ENCODE measurements at places on chromosomes 11 and 22.

DNA sequence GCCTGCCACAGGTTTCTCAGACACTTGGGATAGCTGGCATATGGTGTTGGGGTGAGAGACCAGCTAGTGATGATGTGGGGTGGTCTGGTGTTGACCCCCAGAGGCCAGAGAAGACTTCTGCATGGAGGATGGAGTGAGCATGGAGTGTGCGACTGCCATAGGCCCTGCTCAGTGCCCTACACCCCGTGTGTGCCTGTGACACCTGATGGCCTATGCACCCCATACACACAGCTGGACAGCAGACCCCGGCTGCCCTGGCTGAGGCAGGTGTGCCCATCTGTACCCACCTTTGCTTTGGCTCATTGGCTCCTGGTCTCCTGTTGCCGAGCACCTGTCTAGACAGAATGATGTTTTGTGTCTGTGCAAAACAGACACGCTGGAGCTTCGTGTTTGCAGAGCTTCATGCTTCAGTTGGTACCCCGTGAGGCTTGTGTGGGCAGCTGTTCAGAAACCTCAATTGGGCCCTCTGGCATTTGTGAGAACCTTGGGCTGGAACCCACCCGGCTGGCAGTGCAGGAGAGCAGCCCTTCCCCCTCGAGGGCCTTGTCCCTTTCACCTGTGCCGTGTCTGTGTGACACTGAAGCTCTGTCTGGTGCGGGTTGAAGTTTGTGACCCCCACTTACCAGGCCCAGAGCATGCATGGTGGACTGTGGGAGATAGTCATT lies 27.6 kb downstream of the BCR start:
- DNase-seq: no peak

- no peak for DNase-seq
These were observed 720.6 kb upstream of the ANO5 start for GRCh38 chr11:21472261-21472660.

DNA sequence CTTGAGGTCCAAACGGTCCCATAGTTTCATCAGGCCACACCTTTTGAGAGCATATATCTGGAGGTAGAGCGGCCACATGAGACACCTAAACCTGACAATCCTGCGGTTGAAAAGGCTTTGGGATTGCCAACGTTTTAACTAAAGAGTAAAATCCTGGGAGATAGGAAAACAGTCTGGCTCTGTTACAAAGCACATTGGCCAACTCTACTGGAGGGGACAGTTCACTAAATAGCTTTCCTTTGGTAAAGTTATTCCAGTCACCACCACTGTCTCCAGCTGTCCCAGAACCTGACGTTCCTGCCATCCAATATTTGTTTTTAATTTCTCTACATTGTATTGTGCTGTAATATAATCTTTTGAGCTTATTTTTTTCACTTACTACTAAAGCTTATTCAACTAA lies 22.0 kb downstream of the ABTB2 start:
- DNase-seq: no peak

DNA sequence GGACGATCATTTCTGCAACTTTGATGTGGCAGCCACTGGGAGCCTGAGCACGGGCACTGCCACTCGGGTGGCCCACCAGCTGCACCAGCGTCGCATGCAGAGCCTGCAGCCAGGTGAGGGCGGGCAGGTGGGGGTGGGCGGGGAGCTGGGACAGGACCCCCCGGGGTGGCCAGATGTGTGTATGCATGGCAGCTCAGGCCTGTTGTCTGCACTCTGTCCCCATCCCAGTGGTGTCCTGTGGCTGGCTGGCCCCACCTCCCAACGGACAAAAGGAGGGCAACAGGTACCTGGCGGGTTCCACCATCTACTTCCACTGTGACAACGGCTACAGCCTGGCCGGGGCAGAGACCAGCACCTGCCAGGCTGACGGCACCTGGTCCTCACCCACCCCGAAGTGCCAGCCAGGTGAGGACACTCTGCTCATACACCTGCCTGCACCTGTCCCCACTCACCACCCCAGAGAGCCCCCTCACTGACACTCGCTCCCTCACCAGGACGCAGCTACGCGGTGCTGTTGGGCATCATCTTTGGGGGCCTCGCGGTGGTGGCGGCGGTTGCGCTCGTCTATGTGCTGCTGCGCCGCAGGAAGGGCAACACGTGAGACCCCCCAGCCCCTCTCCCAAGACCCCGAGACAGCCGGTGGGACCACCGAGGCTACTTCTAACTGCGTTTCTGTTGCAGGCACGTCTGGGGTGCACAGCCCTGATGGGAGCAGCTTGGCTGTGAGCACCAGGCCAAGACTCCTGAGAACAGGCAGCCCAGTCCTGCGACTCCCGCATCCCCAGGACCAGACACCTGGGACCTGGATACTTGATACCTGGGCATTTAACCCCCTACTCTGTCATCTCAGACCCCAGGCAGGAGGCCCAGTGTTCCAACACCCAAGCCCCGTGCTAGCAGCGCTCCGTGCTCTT lies 6.7 kb downstream of the SUSD2 start:
- no peak for DNase-seq

DNA sequence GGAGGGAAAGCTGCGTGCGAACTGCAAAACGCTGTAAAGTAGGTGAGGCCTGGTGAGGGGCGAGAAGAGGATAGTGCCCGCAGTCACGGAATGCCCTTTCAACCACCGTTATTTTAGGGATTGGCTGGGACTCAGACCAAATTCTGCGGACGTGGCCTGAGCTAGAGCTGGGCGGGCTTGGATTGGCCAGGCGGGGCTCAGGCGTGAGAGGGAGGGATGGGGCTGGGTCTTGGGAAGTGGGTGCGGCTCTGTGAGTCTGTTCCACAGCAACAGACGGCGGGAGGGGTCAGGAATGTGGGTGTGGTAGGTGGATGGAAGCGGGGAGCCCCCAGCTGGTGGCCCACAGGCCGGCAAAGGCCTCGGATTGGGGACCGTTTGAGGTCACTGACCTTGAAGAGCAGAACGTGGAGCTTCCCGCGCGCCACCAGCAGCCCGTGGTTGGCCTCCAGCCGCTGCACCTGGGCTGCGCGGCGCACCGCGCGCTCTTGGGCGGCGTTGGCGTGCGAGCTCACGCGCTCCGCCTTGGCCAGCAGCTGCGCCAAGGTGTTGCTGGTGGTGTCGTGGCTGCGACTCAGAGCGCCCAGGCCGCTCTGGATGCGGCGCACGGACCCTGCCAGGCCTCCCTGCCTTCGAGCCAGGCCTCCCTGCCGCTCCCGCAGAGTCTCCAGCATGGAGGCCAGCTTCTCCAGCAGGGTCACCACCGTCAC lies 444 bp downstream of the CAVIN3 start:
- DNase-seq: peak; percentile 92

- no peak for DNase-seq
These were observed 35.2 kb downstream of the FAT3 start for GRCh38 chr11:92259861-92260260.

GRCh38 chr11:32538804-32539203 lies 44.8 kb upstream of the EIF3M start:
- DNase-seq: no peak

GRCh38 chr22:25069758-25070481 lies 117.4 kb downstream of the KIAA1671 start:
- no peak for DNase-seq

DNA sequence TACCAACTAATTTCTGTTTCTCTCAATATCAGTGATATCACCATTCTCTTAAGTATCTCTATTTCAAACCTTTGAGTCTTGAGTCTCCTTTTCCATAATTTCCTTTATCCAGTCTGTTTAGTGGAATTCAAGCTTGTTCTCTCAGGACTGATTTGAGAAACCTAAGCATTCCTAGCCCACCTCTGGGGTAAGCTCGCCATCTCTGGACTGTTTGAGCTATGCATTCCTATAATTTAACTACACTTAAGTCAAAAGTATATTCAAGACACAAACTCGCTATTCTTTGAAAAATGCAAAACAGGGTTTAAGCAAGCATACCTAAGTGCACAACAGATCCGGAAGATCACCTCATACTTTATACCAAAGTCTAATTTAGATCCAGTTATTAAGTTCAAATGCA lies 2.1 kb upstream of the DLAT start:
- DNase-seq: no peak

- DNase-seq: no peak
These were observed 13.9 kb downstream of the FZD4 start for GRCh38 chr11:86941077-86941870.

DNA sequence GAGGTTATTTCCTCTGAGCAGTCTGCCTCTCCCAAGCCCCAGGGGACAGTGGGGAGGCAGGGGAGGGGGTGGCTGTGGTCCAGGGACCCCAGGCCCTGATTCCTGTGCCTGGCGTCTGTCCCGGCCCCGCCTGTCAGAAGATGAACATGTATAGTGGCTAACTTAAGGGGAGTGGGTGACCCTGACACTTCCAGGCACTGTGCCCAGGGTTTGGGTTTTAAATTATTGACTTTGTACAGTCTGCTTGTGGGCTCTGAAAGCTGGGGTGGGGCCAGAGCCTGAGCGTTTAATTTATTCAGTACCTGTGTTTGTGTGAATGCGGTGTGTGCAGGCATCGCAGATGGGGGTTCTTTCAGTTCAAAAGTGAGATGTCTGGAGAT lies 3.1 kb downstream of the PIM3 start:
- DNase-seq: no peak

DNA sequence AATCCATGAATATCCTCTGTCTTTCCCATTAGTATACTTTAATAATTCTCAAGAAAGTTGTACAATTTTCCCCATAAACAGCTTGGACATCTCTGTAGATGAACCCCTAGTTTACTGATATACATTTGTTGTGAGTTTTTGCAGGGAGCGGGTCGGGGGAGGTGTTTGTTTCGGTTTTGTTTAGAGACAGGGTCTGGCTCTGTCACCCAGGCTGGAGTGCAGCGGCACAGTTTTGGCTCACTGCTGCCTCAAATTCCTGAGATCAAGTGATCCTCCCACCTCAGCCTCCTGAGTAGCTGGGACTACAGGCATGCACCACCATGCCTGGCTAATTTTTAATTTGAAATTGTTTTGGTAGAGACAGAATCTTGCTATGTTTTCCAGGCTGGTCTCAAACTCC lies 57.6 kb downstream of the IGLL5 start:
- DNase-seq: no peak

GRCh38 chr11:126495281-126496220 lies 140.1 kb downstream of the ST3GAL4 start:
- no peak for DNase-seq

DNA sequence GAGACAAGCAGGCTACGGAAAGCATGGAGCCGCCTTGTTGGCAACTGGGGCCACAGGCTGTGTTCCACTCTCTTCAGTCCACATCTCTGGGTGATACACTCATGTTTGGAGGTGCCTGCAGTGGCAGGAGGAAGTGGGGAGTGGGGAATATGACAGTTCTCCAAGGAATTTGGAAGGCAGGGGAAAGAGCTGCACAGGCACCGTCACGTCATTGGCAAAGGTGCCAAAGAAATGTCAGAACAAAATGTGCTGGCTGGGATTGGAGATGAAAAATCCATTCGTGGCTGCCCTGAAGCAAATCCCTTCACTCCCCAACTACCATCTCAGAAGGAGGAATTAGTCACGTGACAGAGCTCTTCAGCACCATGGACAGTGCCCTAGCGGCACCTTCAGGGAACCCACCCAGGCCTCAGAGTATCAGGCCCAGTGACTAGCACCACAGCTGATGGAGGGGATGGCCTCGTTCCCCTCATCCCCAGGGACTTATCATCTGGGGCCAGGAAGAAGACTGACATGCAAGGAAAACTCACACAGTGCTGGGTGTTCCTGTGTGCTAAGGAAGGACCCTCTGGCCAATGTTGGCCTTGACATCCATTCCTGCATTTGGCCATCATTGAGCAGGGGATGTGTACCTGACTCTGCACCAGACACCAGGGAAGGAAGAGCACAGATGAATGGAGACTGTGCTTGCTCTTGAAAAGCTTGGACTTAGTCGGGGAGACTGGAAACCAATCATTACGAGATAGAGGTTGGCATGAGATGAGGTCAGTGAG lies 48.5 kb upstream of the PRDM11 start:
- no peak for DNase-seq

DNA sequence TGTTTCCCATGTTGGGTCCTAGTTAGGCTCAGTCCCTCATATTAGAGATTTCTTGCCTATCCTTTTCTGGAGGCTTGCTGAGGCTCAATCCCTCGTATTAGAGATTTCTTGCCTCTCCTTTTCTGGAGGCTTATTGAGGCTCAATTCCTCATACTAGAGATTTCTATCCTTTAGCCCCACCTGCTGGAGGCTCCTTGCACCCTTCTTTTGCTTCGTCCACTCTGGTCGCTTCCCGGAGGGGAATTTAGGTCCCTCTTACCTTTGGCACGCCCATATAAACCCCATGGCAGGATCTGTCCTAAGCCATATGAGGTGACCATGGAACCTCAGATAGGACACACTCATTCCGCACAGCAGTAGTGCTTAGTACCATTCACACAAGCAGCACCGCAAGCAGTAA lies 15.9 kb downstream of the CYP2D6 start:
- DNase-seq: peak; percentile 9
